ENCODE measurements at places on chromosomes 12 and 14.

DNA sequence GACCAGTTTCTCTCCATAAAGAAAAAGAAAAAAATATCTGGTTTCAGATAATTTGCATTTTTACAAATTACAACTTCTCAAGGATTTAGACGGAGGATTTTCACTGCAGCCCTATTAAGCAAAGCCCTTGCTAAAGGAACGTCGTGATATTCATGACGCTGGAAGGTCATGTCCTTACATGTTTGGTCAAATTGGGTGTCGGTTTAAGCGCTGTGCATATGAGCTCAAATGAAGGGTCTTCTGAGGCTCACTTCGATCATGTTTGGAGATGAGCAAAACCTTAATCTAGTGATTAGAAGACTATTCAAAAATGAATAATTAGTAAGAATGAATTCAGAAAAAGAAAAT, 67.3 kb upstream of the USP15 start:
- DNase-seq = no peak

- no peak for DNase-seq
These were observed 28.6 kb downstream of the BRMS1L start for GRCh38 chr14:35854696-35855270.

DNA sequence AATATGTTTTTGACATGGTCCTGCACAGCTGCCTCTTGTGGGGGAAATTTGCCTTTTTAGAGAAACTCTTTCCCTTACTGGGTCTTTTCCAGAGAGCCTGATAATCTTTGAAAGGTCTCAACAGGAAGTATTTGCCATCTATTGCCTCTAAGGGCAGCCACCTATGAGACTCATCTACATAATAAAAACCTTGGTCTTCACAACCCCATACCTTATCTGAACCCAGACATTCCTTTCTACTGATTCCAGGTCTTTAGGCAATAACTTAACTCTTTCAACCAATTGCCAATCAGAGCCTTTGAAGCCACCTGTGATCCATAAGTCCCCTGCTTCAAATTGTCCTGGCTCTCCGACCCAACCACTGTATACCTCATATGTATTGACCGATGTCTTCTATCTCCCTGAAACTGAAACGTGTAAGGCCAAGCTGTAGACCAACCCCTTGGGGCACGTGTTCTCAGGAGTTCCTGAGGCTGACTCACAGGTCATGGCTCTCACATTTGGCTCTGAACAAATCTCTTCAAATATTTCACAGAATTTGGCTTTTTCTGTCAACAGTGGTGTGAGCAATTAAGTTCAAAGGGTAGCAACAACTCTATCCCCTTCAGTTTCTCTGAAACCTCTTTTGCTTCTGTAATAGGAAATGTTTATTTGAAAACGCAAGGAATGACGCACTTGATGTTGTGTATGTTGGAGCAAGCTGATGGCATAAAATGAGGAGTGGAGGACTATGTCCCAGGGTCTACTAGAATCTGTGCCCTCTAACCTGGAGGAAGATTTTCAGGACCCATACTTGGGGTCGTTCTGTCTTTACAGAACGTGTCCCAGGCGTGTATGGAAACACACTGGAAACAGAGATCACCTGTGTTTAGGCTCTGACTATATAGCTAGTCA, 49.2 kb upstream of the EIF5 start:
- DNase-seq = no peak

- no peak for DNase-seq
These were observed 43.2 kb downstream of the CYP46A1 start for GRCh38 chr14:99727096-99727870.

DNA sequence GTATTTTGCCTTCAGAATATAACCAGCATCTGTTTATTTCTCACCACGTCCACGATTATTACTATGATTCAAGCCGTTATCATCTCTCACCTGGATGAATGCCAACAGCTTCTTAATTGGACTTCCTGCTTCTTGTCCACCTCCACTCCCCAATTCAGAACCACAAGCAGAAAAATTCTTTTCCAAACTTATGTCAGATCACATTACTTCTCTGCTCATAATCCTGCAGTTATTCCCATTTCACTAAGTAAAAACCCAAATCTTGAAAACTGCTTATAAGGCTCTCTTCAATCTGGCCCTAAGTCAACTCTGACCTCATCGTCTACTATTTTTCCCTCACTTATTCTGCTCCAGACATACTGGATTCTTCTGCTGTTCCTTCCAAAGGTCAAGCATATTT, 2.0 kb downstream of the CRY1 start:
- DNase-seq = no peak

DNA sequence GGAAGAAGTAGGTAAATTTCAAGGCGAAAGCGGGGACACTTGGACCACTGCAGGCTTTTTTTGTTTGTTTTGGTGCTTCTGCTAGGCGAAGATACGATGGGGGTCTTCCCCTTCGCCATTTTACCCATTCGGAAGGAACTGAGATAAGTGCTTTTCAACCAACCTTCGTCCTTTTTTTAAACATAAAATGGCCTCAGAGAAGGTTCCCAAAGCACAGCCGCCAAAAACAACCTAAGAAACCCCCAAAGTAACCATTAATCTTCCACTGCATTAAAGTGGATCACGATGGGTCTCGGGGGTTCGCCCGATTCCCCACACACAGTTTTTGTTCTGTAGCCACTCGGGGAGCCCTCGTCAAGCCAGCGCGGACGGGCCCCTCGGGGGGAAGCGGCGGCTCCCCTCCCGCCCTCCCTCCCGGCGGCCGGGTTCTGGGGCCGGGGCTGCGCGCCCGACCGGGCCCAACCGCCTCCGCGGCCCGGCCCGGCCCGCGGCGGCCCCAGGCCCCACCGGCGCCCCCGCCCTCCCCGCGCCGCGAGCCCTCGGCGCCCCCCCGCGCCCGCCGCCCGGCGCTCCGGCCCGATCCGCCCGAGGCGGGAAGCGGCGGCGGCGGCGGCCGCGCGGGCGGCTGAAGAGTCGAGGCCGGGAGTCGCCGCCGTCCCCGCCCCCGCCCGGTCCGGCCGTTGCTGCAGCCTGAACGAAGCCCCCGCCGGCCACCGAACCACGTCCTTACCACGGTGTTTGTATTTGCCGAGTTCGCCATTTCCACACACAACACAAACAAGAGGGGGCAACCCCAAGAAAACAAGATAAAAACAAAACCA, 790 bp downstream of the GTF2A1 start:
- DNase-seq = peak; percentile 36

DNA sequence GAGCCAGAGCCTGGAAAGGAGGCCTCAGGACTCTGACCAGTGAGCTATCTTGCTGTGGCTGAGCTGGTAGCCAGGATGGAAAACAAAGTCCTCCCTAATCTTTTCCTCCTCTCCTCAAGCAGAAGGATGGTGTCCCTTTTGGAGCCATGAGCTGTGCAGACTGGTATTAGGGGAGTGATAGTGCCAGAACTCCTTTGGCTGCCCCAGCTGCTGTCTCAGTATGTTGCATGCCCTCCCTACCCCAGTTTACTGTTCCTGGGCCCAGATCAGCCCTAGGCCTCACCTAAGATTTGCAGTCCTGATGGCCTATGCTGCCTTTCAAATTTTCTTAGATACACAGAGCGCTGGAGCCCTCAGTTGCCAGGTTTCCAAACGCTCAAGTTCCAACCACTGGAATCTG, 150.3 kb upstream of the ALG10B start:
- DNase-seq = no peak

DNA sequence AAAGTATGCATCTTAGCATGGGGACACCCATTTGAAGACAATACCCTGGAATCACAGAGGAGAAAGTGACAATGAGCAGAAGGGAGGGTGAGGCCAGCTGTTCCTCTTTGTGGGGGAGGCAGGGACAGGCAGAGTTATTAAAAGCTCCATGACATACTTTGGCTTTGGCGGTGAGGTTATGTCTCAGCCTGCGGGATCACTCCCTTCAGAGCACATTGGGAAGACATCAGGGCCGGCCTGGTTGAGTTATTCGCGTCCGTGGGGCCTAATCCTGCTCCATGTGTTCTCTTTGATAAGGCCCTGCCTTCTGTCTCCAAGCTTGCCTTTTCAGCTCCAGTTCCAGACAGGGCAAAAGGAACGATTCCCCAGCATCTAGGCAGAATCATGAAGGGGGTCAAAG, 98.8 kb upstream of the NTF3 start:
- no peak for DNase-seq

- no peak for DNase-seq
These were observed 79.2 kb upstream of the BTG1 start for GRCh38 chr12:92224685-92225331.

- no peak for DNase-seq
These were observed 306.6 kb upstream of the MIS18BP1 start for GRCh38 chr14:45559626-45560025.

DNA sequence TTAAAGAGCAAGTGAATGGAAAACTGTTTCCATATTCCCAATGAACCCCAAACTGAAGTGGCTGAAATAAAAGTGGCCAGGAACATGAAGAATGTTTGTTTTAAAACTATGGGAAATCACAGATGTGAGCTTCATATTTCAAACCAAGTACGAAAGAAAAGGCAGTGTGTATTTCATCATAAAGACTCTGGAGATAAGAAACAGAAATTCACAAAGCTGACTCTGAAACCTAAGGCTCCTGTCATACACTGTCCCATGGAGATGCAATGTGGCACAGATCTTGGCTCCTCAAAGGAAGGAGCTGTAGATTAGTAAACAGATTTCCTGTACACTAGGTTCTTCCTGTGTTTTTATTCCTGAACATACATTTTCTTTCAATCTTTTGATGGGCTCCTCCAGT, 304.4 kb downstream of the MED13L start:
- DNase-seq = no peak

DNA sequence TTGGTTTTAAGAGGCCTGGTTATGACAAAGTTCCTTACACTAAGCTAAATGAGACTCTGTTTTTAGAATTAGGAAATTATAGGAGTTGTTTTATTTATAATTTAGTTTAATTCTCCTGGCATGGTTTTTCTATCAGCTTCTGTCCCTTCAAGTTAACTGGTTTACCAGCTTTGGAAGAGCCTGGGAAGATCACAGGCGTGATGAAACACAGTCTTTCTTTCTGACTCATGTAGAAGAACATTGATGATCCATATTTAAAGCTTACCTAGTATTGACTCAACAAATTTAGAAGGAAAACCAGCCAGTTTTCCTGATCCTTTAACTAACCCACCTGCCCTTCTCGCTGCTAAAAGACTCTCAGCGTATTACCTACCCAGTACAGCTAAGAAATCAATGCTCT, 155.2 kb downstream of the TGFB3 start:
- DNase-seq = no peak

DNA sequence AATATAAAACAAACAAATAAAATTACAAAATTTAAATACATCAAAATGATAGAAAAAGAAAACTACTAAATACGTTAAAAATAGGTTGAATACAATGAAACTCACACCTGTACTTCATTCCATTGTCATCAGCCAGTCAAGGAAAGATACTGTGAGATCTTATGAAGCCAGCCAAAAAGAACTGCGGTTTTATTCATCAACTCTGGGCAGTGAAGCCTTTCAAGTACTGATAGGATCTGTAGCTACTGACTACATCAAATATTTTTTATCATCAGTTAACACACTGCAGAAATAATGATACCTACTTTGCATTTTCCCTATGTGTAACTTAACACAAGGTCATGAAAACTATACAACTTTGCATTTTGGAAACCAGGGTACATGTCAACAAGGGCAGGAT, 46.3 kb upstream of the FAR2 start:
- DNase-seq = no peak

DNA sequence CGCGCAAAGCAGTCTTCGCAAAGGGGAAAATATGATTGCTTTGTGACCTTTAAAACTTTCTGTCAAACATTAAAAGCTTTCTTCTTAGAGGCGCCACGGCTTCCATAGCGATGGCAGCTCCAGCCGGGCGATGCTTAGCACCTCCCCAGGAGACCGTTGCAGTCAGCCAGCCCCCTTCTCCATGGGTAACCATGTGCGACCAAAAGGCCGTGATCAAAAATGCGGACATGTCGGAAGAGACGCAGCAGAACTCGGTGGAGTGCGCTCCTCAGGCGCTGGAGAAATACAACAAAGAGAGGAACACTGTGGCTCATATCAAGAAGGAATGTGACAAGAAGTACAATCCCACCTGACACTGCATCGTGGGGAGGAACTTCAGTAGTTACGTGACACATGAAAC, 12.7 kb upstream of the STON2 start:
- DNase-seq = no peak

DNA sequence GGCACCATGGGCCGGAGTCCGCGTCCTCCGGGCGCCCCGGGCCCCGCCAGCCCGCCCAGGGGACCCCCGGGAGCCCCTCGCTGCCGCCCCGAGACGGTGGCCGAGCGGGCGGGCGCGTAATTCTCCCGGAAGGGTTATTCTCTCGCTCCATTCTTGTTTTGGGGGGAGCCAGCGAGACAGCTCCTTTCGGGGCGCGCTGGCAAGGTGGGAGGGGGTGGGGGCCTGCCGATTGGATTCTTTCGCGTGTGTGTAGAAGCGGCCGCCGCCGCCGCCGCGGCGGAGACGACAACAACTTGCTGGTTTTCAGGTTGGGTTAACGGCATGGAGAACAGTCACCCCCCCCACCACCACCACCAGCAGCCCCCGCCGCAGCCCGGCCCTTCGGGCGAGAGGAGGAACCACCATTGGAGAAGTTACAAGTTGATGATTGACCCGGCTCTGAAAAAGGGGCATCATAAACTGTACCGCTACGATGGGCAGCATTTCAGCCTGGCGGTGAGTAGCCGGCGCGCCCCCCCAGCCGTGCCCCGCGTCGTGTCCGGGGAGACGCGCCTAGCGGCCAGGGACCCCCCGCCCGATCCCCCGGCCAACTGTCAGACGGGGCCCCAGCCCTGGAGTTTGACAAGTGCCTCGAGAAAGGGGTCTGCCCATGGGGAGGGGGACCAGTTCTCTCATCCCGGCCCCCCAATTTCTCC, 755 bp downstream of the SETD1B start:
- peak; percentile 65 for DNase-seq

GRCh38 chr14:74915426-74915825, 7.6 kb downstream of the RPS6KL1 start:
- DNase-seq = no peak

DNA sequence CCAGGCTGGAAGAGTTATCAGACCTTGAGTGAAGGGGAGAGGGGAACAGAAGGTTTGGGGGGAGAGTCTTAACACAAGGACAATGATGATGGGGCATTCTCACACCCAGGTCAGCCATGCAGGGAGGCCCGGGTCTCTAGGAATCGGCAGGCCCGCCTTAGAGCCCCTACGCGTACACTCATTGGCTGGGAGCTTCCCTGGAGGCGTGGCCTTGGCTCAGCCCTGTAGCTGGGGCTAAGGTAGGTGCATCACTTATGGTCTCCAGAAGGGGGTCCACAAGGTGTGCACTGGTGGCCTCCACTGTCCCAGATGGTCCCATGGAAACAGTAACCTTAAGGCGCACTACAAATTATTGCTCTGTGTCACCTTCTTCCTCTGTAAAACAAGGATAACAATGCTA, 660.1 kb downstream of the MED13L start:
- DNase-seq = no peak

DNA sequence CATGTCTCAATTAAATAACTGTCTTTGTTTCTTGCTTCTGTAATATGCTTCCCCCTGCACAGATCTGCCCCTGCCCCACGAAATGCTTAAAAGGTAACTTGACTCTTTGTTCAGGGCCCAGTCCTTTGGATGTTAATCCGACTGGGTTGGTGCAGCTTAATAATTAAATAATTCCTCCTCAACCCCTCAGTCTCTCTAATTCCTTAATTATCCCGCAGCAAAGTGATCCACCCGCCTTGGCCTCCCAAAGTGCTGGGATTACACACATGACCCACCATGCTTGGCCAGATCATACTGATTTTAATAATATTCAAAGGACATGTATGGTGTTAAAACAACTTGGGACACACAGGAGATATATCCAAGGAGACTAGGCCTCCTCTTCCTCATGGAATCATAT, 18.2 kb upstream of the ANAPC7 start:
- no peak for DNase-seq

GRCh38 chr14:49550286-49551184, 35.6 kb downstream of the RPS29 start:
- DNase-seq = no peak

GRCh38 chr12:85725991-85726390, 110.2 kb downstream of the RASSF9 start:
- DNase-seq = no peak

Data from DND-41 (cell line).